ENCODE measurements at places on chromosomes 6 and 20. TPM values are rescaled to one million over a fixed set of nuclear protein-coding genes. Genes with fewer than 3 reads are reported as not detected.

NKAIN2 gene
- not detected for total RNA-seq

- DNase-seq: no peak
Observed at GRCh38 chr6:109055771-109056235, 38.8 kb downstream of the SESN1 start.

- DNase-seq: no peak
Observed at GRCh38 chr6:25417046-25417605, 138.0 kb downstream of the CARMIL1 start.

GRCh38 chr20:40497899-40498691 lies 190.9 kb downstream of the MAFB start:
- no peak for DNase-seq

NFATC2 gene
- total RNA-seq: 39.9 TPM

CNR1 gene
- 0.37 TPM for total RNA-seq

DNA sequence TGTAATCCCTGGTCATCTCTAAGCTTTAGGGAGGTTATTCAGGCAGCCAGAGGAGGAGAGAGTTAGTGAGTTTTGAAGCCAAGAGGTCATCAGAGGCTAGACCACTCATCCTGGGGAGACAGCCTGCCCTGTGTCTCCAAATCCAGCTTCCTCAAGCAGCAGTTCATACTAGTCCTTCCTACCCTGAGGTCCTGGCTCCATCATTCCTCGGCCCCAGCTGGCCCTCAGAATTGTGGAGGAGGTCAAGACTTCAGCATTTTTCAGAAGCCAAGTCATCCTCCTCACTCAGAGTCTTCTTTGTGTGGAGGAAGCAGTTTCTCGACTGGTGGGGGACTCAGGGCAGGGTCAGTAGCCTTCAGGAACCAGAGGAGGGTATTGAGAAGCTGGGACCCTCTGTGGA lies 12.4 kb upstream of the KIAA1755 start:
- DNase-seq: no peak

- DNase-seq: no peak
Observed at GRCh38 chr6:6331946-6332601, 11.6 kb upstream of the F13A1 start.

GRCh38 chr20:49956689-49957088 lies 20.5 kb downstream of the RNF114 start:
- DNase-seq: no peak

CDSN gene
- not detected for total RNA-seq

DNA sequence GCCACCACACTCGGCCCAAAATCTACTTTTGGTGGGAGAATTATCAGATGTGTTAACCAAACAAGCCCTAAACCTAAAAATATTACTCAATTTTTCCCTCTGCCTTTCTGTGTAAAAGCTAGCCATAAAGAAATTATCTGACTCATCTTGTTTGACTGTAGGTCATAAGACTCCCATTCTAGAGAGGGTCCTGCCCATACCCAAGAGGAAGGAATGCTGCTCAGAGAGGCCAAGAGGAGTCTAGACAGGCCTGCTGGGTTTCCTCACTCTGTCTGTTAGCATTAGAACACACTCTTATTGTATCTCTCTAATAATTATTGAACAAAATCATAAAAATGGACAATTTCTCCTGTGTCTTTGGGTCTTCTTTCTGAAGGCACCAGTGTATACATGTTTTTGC lies 26.1 kb downstream of the C6orf141 start:
- DNase-seq: no peak

GRCh38 chr6:90978046-90978445 lies 391.2 kb upstream of the MAP3K7 start:
- DNase-seq: no peak

GRCh38 chr20:61815678-61816077 lies 250.0 kb downstream of the TAF4 start:
- no peak for DNase-seq

DNA sequence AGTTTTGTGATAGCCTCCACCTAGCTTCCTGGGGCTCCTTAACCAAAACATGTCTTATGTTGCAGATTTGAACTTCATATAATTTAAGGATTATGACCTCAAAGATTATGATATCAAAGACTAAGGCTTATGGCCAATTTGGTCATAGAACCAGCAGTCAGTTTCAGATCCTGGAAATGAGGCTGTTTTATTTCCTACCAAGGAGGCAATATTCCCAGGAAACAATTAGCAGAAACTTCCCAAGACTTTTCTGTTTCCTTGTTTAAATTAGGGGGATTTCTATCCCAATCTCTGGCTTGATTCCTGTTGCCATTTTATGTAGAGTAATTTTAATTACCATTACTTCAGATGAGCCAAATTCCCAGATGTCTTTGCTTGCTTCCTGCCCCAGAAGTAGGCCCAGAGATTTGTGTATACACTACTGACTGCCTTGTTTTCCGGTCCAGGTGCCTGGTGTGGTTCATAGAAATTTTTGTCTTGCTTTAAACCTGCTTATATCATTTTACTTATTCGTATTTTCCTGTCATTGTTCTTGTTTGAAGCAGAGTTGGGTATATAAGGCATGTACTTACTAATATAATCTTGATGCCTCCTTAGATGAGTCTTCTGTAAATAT lies 119.2 kb upstream of the TMEM170B start:
- no peak for DNase-seq

- DNase-seq: no peak
Observed at GRCh38 chr20:49415668-49416044, 66.8 kb downstream of the KCNB1 start.

All from activated T-cell treated with anti-CD3 and anti-CD28 coated beads, Interleukin-2, amount 50 U/mL, for 72 hours (primary cell).